ENCODE measurements at places on chromosomes 3 and 15.

DNA sequence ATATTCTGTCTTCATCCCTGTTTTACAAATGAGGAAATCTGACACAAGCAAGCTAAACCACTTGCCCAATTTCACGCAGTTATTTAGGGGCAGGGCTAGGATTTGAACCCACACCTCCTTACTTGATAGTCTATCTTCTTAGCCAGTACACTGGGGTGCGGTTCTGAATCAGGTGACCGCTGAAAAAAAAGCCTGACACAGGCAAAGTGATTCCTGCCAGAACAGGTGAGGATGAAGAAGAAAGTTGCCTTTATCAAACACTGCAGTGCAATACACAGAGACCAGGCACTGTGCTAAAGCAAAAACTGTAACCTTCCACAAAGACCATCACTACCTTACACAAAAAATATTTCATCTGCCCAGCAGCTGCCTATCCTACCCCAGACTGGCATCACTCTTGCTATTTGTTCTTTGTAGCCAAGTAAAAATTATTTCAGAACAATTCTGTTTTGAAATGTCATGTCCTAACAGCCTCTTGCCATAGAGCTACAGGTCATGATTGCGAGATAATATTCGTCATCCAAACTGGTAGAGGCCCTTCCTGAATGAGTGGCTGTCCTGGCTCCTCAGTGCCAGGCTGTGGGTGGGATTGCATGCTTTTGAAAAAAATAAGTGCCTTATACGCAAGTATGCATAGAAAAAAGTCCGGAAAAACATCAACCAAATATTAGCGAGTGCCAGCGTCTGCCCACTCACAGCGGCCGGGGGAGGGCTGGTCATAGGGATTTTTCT lies 142.3 kb upstream of the TPM1 start:
- no peak for DNase-seq

DNA sequence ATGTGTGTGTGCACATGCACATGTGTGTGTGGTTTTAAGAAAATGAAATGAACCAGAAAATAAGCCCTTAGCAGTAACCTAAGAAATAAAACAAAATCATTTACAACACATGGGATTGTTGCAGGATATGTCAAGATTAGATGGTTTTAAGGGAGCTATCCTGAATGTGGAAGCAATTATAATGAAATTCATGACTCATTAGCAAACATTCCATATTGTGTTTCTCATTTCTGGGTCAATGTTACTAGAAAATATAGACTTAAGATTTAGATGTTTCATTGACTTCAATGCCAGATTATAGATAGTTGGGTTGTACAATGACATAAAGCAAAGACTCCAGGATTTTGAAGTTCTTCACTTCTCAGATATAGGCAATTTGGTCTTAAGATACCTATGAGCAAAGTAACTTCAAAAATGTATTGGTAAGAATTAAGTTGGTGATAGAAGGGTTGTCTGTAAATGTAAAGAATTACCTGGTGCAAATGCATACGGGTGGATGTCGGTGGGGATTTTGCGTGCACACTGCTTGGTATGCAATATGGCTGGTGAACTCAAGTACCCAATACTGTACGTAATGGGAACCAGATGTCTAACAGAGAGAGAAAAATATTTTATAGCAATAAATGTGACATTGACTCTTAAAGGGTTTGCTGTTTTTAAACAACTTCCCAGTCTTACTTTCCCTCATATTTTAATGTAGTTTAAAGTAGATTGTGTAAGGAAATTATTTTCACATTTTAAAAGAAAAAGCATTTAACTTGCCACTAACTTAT lies 53.9 kb upstream of the NR2F2 start:
- peak; percentile 12 for DNase-seq

- DNase-seq = no peak
Observed at GRCh38 chr3:65318231-65318630, 630.4 kb upstream of the ADAMTS9 start.

DNA sequence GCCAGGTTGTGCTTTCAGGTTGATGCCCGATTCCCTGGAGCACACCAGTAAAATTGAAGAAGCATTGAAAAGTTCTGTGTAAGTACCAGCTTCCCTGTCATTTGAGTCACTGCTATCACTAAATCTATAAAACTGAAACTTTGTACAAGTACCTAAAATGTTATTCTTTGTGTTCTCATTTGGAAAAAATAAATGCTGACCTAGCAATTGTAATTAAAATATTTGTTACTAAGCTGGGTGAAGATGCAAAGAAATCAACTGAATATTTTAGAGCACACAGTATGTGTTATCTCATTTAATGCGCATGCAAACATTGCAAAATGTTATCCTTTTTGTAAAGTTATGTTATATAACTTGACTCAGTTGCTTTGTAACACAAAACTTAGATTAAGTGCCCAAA lies 733.7 kb downstream of the TBL1XR1 start:
- DNase-seq = no peak

GRCh38 chr3:65521032-65521431 lies 517.7 kb downstream of the MAGI1 start:
- no peak for DNase-seq

DNA sequence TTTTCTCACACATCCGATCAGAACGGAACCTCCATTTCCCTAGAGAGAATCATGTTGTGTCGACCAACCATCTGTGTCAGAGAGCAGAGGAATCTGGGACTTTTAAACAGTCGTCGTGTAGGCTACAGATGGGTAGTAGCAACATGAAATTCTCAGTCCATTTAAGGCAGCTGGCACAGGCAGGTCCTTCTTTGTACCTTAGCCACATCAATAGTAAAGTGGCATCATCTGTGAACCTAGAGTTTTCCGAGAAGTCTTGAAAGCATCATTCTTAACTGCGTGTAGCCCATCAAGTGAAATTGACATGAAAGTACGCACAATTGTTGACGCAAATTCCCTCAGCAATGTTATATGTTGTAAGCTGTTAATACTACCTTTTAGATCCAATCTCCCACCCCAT lies 114.5 kb upstream of the GRM7 start:
- no peak for DNase-seq

DNA sequence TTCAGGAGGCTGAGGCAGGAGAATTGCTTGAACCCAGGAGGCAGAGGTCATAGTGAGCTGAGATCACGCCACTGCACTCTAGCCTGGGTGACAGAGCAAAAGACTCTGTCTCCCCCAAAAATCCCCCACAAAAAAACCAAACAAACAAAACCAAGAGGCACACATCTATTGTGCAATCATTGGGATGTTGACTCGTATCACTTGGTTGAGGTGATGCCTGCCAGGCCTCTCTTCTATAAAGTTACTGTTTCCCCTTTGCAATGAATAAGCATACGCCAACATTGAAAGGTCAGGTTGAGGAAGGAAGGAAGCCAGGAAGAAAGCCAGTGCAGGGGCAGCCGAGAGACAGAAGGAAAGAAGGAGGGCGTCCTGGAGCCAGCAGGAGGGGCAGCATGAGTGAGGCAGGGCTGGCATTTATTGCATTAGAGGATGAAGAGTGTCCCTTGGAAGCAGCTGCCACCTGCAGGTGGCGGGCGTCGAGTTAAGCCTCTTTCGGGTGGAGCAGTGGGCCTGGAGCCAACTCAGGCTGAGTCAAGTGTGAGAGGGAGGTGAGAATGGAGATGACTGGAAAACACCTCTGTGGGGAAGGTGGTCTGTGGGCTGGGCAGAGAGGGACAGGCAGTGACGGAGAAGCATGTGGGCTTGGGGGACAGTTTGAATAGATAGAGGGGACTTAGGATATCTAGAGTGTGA lies 8.3 kb upstream of the CSPG4 start:
- no peak for DNase-seq

All from amniotic stem cell (primary cell).